ENCODE measurements at places on chromosomes 7 and 10.
A peak's percentile ranks its signal among the peaks of the same experiment; 100 is the strongest.

GRCh38 chr10:21985541-21985940 lies 18.0 kb downstream of the DNAJC1 start:
- no peak for DNase-seq

DNA sequence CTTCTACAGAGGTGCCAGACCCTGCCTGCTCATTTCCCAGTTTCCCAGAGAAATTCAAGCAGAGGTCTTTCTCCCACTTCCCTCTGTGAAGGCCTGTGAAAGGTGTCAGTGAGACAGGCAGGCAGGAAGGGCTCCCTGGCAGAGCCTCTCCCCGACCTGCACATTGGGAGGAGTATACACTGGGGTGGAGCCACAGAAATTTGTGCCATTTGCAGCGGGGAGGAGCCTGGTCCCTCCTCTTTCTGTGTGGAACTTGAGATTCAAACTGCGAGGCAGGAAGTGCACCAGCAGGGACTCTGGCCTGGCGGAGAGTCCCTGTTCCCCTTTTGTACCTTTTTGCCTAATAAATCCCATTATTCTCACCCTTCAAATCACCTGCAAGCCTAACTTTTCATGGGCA lies 54.6 kb upstream of the OPN4 start:
- DNase-seq = peak; percentile 30

DNA sequence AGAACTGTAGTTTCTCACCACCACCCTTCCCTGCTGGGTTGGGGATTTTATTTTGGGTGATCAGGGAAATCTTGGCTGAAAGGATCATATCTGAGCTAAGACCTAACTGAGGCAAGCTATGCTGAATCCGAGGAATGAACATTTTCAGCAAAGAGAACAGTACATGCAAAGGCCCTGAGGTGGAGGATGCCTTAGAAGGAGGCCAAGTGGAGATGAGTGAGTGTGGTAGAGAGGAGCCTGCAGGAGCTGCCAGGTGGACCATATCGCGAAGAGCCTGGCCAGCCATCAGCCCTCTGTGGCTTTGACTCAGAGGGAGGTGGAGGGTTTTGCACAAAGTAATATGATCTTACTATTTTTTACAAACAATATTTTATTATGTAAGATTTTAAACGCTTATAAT lies 1.6 kb upstream of the RASGEF1A start:
- DNase-seq = no peak

- DNase-seq = no peak
Observed at GRCh38 chr10:31642281-31642680, 286.4 kb downstream of the ARHGAP12 start.

DNA sequence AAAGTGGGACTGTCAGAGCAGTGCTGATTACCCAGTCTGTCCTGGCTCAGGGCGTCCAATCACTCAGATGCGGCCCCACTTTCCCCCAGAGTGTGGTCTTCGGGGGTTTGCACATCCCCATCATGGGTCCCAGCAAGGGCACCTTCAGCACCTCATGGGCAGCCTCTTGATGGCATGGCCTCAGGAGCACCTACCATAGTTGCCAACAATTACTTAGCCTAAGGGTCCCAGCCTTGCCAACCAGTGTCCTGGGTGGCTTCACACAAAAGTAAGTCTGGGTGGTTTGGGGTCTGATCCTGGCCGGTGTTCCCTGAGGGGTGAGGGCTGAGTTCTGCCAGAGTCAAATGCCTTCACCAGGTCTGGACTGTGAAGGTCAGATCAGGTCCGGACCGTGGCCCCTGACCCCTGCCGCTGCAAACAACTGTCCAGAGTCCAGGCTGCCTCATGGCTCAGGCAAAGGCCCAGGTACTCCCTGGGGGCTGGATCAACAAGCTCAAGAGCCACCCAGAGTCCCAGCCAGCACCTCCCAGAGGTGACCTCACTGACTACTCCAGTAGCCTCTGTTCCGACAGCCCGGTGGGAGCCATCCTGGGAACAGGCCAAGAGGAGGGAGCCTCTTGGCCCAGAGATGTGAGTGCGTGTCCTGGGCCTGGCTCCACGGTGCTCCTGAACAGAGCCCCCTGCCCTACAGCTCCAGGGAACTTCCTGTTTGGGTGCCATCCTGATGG lies 6.2 kb upstream of the MARVELD1 start:
- DNase-seq = no peak

DNA sequence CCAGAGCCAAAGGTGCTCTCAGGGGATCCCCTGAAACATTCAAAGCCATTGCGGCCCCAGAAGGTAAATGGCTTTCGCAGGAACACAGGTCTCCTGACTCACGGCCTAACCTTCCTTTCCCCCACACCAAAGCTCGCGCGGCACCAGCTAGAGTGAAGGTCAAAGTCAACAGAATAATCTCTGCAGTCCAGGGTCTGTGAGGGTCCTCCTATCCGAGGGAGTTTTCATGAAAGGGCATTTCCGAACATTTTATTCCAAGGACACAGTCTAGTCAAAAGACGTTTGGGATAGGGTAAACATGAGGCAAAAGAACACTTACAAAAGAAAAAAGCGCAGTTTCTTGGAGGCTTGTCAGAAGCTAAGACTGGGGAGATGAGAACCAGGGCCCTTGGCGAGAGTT lies 559 bp upstream of the STEAP2 start:
- no peak for DNase-seq

DNA sequence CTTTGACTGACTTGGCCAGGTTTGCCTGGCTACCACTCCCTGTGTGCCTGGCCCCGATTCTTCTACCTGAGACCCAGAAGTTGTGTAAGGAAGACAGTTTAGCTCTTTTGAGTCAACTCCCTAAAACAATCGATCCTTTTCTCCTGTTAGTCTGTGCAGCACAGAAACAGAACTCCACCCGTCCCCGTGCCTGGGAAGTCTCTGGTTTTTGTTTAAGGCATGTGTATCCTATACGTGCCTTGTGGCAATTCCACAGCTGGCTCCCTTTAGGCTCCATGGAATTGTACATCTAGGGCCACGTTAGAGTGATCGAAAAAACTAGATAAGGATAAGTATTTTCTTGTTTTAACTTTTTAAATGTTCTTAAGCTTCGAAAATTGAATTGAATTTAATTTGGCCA lies 131.6 kb downstream of the BICC1 start:
- no peak for DNase-seq

- no peak for DNase-seq
Observed at GRCh38 chr7:105816266-105816843, 60.0 kb downstream of the ATXN7L1 start.

- no peak for DNase-seq
Observed at GRCh38 chr7:51316666-51317581, at the start of gene COBL. Gene COBL, minus strand, starts transcription at chr7:51316809. Its CDS starts 176 bp downstream, at chr7:51316633.

- peak; percentile 94 for DNase-seq
Observed at GRCh38 chr7:142152076-142152475, 40.6 kb downstream of the MGAM2 start.

GRCh38 chr10:47449979-47450378 lies 33.9 kb downstream of the ANXA8 start:
- no peak for DNase-seq

- DNase-seq = peak; percentile 55
Observed at GRCh38 chr7:10268034-10268433, 705.6 kb upstream of the PHF14 start.

DNA sequence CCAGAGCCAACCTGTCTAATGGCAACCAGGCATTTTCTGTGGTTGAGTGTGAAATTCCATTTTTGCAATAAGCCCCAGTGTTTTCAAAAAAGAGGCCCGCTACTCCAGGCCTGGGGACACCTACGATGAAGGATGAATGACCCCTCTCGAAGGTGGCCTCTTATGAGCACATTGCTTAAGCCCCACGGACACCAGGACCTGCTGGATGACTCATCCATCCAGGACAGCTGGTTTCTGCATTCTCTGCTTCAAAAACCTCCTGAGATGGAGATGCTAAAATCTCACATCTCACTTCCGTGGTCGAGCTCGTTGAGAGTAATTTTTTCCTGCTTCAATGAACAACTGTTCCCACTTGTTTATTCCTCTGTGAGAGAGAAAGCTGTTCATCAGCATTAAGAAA lies 150.2 kb upstream of the FZD8 start:
- no peak for DNase-seq

DNA sequence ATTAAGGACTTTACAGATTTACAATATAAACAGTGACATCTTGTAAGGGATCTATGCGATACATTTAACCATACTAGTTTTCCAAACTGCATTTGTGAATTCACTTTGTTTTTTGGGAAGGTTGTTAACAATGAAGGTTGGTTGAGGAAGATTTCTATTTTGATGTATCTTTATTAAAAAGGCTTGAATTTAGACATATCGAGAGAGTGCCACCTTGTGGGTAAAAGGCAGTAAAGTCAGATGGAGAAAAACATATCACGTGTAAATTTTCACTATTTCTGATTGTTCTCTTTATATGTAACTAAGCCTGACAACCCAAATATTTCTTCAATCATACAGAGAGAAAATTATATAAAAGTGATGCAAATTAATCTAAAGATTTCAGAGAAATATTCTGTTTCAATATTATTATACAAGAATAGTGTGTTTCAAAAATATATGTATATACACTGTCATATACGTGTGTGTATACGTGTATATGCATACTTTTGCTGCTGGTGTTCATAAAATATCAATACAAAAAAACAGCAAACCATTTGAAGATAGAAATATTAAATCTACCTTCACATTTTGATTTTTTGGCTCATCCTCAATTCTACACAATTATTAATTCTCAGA lies 988.6 kb downstream of the SORCS1 start:
- DNase-seq = peak; percentile 21

GRCh38 chr7:147639037-147639436 lies 951.5 kb upstream of the C7orf33 start:
- DNase-seq = no peak

GRCh38 chr10:19961076-19962053 lies 145.1 kb downstream of the PLXDC2 start:
- no peak for DNase-seq

DNA sequence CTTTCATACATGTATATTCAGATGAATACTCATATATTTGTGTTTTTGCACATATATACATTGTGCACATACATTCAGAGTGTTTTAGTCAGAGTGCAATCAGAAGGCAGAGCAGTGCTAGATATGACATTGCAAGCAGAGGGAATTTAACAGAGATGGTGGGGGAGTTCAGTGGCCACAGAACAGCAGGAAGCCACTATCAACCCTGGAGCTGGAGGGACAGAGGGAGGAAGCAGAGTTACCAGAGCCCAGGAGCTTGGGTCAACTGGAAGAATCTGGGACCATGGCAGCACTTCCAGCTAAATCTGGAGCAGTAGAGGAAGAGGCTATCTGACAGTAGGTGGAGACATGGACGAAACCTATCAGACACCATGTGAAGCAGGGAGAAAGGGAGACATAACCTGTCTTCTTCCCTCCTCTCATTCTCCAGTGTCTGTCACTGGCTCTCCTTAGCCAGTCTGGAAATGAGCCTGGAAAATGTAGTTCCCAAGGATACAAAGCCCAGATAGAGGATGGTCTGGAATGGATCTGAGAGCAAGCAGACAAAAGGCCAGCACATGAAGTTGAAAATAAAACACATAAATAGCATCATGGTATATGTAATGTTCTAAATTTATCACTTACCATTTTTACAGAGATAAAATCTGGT lies 33.6 kb upstream of the HERPUD2 start:
- DNase-seq = no peak

- DNase-seq = no peak
Observed at GRCh38 chr7:155032978-155033377, 30.1 kb upstream of the PAXIP1 start.

GRCh38 chr10:79275431-79275851 lies 71.8 kb upstream of the PPIF start:
- DNase-seq = no peak

DNA sequence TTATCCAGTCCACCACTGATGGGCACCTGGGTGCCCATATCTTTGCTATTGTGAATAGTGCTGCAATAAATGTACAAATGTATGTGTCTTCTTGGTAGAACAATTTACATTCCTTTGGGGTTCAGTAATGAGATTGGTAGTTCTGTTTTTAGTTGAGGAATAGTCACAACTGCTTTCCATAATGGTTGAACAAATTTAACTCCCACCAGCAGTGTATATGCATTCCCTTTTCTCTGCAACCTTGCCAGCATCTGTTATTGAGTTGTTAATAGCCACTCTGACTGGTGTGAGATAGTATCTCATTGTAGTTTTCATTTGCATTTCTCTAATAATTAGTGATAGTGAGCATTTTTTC lies 27.8 kb downstream of the COA1 start:
- no peak for DNase-seq

DNA sequence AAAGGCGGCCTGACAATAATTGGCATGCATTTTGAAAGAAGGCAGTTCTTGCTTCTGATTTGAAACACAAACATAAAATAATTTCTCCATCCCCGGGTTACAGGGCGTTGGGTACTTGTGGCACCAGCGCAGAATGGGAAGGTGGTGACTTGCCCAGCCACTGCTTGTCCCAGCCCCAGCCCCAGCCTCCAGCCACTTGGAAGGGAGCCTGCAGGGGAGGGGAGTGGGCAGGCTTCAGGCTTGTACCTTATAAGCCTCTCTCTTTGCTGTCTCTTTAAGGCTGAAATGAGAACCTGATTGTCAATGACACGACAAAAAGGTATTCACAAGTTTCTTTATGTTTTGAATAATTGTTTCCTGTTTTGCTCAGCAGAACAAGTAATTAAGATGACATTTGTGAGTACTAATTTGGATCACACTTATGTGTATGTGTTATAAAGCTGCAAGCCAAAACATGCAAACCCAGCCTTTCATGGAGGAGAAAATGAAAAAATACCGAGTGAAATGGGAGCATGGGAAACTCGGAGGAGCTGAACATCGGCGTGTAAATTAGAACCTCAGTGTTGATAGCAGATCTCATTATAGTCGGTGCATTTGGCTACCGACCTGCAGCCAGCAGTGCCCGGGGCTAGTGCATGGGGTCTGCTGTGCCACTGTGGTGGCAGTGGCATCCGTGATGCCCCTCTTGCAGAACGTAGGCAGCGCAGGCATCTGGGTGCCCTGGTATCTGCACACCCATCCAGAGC lies 129.9 kb downstream of the EBF3 start:
- no peak for DNase-seq

DNA sequence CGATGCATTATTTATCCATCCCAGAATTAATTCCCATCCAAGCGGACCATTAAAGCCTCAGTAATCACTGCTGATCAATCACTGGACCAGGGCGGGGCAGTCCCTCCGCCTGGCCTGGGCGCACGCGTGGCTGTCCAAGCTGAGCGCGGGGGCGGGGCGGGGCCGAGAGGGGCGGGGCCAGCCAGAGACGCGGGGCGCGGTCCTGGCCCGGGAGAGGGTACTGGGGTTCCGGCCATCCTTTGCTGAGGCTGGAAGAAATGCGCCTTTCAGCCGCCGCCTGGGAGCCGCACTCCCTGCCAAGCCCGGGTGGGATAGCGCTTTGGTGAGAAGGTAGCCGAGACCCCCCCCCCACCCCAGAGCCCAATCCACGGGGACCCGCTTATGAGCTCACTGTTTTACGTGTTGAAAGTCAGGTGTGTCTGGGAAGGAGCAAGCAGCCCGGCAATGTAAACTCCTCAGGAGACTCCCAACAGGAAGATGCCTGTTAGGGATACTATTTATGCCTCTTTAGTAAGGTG lies at the start of gene ARHGAP22:
TSS of gene ARHGAP22 (minus strand) at position 83 of the 518 bp plus-strand sequence. CDS start 277 bp downstream, outside the sequence.
- peak; percentile 58 for DNase-seq

DNA sequence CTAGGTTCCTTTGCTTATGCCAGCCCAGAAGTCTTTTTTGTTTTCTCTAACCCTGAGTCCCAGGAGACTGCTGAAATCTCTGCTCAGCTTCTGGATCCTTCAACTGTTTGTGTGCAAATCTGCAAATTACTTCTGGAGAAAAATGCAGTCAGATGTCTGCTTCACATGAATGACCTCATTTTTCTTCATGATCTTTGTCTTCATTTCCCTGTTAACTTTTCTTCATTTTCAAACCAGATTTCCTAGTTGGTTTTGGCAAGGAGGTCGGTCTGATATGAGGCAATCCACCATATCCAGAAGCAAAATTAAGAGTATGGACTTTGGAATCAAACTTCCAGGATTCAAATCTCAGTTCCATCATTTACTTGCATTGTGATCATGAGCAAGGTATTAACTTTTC lies 66.8 kb downstream of the ZNF503 start:
- no peak for DNase-seq

- no peak for DNase-seq
Observed at GRCh38 chr10:22451346-22451745, 106.0 kb downstream of the SPAG6 start.

All from MM.1S (cell line).